ENCODE measurements at places on chromosomes 12 and 14. TPM values are rescaled to one million over a fixed set of nuclear protein-coding genes. Genes with fewer than 3 reads are reported as not detected.

- no peak for DNase-seq
These were observed 1.8 kb downstream of the APPL2 start for GRCh38 chr12:105234197-105234596.

GRCh38 chr14:106489112-106489881 lies 962.9 kb downstream of the TMEM121 start:
- DNase-seq: no peak

GRCh38 chr14:74217672-74218448 lies 21.4 kb upstream of the VSX2 start:
- peak; percentile 84 for DNase-seq

The OSBPL8 gene
- total RNA-seq: 28.3 TPM

The CRIP1 gene
- total RNA-seq: 59.4 TPM

DNA sequence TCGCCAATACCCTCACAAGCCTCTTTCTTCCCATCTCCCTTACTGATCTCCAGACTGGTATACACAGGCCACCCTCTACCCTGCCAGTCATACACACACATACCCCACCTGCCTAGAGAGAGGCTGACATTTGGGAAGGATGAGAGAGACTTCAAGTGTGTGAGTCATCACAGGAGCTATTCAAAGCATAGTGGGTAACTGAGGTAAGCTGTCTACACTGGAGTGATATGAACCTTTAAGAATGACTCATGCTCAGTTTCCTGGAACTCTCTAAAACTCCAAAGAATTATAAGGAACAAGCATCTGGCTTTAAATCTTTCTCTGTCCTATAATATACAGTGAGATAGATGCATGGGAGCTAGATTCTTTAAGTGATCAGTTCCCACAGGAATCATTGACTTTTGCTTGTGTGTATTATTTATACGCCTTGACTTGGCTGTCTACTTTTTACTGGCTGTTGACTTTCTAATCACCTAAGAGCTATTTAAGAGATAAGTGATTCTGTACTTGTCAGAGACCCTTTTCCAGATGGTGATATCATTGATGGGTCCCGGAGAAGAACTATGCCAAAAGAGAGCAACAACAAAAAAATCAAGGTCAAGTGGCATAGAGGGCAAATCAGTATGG lies 5.8 kb downstream of the IGF1 start:
- DNase-seq: no peak

The TMPRSS12 gene
- total RNA-seq: not detected

The IGF1 gene
- 6.4 TPM for total RNA-seq

The MUCL1 gene
- total RNA-seq: not detected

GRCh38 chr12:128609861-128610260 lies 213.9 kb downstream of the SLC15A4 start:
- no peak for DNase-seq

DNA sequence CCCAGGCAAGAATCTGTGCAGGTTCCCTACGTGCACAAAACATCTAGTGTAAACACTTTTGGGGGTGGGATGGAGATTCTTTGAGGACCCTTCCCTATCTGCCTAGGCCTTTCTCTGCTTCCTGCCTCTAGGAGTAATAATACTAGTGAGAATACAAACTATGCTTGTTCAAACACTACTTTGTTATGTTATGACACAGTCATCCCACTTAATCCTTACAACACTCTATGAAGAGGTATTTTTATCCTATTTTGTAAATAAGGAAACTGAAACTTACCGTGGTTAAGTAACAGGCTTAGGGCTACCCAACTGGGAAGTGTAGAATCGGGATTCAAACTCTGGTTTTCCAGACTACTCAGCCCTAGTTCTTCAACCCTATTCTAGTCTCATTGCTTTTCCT lies 96.5 kb downstream of the KCNA5 start:
- no peak for DNase-seq

- DNase-seq: no peak
These were observed 3.5 kb downstream of the FOS start for GRCh38 chr14:75282170-75282554.

DNA sequence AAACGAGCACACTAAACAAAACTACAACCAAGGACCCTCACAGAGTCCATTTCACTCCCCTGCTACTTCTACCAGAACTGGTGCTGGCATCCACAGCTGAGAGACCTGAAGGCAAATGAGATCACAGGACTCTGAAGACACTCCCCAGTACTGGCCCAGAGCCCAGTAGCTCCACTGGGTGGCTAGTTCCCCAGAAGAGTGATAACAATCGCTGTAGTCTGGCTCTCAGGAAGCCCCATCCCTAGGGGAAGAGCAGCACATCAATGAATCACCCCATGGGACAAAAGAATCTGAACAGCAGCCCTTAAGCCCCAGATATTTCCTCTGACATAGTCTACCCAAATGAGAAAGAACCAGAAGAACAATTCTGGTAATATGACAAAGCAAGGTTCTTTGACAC lies 190.7 kb upstream of the BMP4 start:
- DNase-seq: no peak

DNA sequence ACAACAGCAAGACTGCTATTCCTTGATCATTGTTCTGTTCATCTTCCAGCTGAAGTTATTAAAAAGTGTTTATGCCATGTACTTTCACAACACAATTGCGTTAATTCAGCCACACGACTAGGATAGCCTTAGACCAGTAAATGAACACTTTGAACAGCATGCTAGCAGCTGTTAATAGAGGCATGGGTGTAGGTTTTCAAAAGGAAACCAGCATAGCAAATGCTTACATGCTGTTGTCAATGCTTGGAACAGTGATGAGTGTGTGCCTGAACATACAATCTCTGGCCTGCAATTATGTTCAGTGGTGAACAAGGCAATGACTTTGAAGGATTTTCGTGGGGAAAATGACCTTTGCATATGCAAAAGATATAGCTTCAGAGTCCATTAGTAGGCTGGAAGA lies 127.4 kb upstream of the RBM19 start:
- no peak for DNase-seq

The ITGB7 gene
- 1.3 TPM for total RNA-seq

DNA sequence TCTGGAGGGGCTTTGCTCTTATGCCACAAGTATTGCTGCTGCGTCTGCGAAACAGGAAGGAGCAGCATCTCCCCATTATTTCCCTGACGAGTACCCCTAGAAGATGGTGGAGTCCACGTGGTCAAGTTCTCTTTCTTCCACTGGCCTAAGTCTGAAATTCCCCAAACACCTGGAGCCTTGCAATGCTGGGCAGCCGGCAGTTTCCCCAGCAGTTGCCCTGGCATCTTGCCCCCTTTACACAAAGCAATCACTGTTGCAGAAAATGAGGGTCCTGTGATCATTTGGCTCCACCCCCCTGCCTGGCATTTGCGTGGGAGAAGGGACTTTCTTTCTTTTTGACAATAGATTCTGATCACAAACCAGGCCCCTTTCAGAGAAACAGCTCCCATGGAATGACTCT lies 56.9 kb downstream of the FOS start:
- DNase-seq: no peak

The MYO1H gene
- total RNA-seq: 0.52 TPM

GRCh38 chr14:62304257-62304656 lies 542.0 kb downstream of the SNAPC1 start:
- DNase-seq: no peak

The C12orf42 gene
- not detected for total RNA-seq

DNA sequence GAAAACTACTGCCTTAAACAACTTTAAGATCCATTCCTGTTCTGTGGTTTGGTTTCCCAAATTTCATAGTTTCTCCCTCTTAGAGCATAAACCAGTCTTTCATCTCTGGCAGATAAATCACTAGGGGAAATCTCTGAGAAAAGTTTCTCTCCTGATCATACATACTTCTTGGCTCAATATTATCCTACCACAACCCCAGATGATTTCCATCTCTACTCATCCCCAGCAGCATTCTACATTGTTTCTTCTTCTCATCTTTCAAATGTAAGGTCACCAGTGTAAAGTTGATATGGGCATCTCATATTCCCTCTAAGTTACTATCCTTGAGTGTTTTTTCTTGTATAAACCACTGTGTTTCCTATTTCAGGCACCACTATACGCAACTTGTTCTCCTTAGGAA lies 45.9 kb upstream of the PLEKHG7 start:
- DNase-seq: no peak

DNA sequence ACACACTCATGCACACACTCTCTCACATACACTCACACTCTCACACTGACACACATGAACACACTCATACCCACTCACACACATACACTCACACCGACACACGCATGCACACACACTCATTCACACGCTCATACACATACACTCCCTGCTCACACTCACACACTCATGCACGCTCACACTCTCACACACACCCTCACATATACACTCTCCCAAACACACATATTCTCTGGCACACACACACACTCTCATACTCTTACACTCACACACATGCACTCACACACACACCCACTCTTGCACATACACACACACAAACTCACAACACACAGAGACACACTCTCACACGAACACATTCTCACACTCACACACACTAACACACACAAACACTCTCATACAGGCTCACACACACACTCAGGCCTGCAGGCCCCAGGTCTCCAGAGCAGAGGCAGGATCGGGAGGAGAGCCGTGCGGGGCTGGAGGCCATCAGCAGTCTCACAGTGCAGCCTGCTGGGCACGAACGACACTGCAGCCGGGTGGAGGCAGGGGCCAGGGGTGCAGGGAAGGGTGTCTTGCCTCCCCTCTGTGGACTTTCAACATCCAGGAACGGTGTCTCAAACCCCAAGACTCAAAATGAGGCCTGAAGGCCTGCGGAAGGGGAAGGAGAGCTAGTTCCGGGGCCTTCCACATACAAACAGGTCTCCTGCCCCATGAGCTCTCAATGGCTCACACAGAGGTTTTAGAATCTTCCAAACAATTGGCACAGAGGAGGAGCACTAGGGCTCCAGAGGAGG lies 148.7 kb downstream of the ANO2 start:
- peak; percentile 61 for DNase-seq

- DNase-seq: peak; percentile 88
These were observed 672 bp upstream of the ESR2 start for GRCh38 chr14:64294672-64295413.

DNA sequence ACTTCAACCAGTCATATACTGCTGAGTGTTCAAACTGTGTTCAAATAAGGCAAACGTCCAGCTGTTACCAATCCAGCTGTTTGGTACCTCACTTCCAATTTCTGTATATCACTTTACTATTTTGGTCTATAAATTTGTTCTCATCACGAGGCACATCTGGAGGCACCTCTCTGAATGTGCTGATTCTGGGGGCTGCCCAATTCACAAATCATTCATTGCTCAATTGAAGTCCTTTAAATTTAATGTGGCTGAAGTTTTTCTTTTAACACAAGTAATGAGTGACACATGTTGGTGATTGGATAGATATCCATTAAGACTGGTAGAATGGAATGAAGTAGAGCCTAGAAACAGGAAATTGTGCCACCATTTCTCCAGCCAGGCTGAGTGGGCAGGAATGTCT lies 617.0 kb upstream of the TMEM132C start:
- no peak for DNase-seq

- DNase-seq: no peak
These were observed 660 bp upstream of the MCRS1 start for GRCh38 chr12:49568442-49569162.

DNA sequence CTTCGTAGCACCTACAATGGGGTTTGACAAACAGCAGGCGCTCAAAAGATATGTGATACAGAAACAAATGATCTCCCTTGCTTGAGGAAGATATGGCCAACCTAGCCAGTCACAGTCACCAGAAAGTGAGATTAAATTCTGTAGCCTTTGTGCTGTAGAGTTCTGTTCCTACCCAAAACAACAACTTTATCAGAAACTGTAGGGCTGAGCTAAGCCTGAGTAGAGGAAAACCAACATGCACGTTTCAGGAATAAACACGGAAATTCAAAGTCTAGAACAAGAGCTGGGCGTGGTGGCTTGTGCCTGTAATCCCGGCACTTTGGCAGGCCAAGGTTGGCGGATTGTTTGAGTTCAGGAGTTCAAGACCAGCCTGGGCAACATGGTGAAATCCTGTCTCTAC lies 23.0 kb downstream of the AICDA start:
- DNase-seq: no peak

DNA sequence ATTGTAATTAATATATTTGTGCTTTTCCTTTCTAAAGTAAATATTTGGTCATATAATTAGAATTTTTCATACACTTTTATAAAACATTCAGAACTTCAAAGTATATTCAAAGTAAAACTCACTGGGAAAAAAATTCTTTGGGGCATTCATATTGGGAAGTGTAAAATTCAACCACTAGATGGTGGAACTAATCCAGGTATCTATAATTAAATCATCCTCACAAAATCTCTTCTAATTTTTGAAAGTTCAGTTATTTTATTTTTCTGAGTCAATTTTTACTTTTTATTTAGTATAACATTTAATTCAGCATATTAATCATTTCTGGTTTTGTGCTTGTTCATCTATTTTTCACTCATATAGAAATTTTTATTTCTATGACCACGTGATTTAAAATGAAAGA lies 81.0 kb downstream of the NTS start:
- no peak for DNase-seq

The MGP gene
- total RNA-seq: 295 TPM

The PHLDA1 gene
- 2.5 TPM for total RNA-seq

- no peak for DNase-seq
These were observed 289.7 kb downstream of the TTC8 start for GRCh38 chr14:89114109-89114508.

The NFATC4 gene
- 21.7 TPM for total RNA-seq

DNA sequence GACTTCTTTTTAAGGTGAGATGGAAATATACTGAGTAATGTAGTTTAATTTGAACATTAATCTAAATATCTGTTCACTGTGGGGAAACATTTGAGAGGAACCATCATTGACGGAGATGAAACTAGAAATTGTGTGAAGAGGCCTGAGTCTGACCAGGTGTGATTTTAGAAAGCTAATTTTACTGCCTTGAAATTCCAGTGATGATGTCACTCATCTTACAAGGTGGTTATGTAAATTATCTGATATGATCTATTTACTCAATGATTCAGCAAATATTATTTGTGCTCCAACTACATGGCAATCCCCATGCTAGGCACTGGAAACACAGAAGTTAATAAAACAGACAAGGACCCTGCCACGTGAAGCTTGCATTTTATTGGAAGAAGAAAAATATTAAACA lies 435.7 kb upstream of the DCN start:
- DNase-seq: no peak

The LMNTD1 gene
- total RNA-seq: not detected
